Fibroblast of skin of right biceps (primary cell): ENCODE measurements at places on chromosomes 5 and 9.

GRCh38 chr9:126527109-126527825, 86.5 kb upstream of the LMX1B start:
- no peak for DNase-seq

GRCh38 chr5:136043551-136043950, 14.8 kb downstream of the TGFBI start:
- DNase-seq: no peak

- no peak for DNase-seq
These were observed 20.5 kb downstream of the ELP1 start for GRCh38 chr9:108913391-108913790.

DNA sequence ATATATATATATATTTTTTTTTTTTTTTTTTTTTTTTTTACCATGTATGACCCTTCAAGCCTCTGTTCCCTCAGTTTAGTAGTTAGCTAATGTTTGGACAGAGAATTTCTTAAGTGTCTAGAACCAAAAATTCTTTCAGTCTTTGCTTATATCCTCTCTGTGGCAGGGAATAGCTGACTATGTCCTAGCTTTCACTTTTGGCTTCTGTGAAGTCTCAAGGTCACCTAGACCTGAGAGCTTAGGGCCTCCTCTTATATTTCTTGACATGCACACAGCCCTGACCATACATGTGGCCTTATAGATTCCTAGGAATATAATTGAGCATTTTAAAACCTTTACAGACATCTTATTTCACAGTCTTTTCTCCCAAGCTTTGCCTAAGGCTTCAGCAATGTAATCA, 930.8 kb upstream of the CDH9 start:
- no peak for DNase-seq

DNA sequence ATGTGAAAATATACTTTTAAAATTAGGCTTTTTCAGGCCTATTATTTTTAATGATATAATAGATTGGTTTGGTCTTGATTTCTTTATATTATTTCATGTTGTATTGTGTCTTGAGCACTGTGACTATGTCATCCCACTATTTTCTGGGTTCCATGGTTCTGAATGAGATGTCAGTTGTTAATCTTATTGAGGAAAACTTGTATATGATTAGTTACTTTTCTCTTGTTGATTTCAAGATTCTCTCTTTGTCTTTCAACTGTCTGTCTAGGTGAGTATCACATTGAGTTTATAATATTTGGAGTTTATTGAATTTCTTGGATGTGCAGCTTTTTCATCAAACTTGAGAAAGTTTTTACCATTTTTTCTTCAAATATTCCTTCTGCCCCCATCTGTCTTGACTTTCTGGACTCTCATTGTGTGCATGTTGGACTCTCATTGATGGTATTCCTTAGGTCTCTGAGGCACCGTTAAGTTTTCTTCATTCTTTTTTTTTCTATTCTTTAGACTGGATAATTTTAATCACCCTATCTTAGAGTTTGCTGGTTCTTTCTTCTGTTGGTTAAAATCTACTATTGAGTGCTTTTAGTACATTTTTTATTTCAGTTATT, 175.8 kb downstream of the TMEM167A start:
- no peak for DNase-seq
